ENCODE measurements at places on chromosomes 13 and 19.

GRCh38 chr13:22090106-22090505 is 419.2 kb downstream of the FGF9 start:
- DNase-seq: no peak

DNA sequence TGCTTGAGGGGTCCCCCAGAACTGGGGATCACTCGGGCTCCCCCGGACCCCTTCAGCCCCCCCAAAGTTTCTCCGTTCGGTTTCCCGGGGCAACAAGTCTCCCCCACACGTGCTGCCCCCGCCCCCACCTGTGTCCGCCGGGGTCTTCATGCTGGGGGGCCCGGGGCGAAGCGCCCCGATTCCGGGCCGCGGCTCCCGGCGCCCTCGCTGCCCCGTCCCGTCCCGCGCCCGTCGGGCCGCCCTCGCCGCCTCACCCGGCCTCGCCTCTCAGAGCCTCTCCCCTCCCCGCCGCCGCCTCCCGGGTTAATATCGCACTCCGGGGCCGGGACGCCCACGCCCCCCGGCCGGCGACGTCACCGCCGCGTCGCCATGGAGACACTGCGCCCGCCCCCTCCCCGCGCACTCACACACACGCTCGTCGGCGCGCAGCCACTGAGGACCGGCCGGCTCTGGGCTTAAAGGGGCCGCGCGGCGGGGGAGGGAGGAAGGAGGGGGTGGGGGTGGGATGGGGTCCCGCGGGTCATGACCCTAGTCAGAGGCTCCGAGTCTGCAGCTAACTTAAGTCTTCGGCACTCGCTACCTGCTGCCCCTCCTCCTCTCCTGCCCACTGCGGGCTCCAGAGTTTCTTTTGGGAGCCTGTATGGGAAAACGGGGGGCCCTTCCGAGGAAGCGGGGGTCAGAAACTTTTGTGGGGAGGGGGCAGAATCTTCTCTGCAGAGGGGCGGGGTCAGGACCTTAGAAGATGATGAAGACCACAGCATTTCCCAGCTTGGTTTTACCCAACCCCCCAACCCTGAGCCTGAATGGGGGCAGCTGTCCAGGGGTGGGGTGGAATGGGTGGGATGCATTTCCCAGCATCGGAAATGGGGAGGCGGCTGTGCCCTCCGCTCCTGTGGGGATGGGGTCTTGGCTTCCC is at the start of gene ERF:
Gene ERF (minus strand): TSS at position 279 of the 916 bp plus-strand sequence. CDS start 129 bp downstream, at position 150.
- peak; percentile 86 for DNase-seq

GRCh38 chr19:37563518-37563917 is 31.1 kb downstream of the ZNF571 start:
- no peak for DNase-seq

DNA sequence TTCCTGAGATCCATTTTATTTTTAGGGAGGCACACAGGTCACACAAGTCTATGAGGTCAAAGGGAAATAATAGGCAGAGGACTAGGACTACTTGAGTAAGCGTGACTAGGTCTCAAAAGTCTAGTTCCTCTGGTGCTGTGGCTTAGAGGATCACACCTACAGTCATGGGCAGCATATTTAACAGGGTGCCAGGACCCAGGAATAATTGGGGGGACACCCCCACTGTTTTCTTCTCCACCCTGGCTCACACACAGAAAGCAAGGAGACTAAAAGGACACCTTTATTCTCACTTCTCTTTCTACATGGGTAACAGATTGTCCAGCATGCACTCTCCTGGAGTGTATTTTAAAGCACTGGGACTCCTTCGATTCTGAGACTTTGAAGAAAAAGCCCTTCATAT is 26.2 kb downstream of the OXGR1 start:
- DNase-seq: no peak

DNA sequence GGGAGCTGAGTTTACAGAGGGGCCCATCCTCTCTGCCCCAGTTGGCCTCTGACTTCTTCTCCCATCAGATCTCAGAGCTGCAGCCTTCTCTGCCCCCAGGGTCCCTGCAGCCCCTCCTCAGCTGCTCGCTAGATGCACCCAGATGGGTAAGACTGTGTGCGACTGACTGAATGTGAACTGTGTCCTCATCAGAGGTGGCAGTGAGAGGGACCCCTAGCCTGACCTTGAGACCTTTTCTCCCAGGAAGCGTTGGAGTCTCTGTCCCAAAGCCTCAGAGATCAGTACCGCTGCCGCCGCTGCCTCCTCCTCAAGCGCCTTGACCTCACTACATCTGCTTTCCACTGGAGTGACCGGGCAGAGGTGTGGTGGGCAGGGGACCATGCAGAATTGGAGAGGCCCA is 2.4 kb downstream of the FAM98C start:
- DNase-seq: no peak

GRCh38 chr13:113926951-113927660 is 46.8 kb downstream of the C13orf46 start:
- DNase-seq: no peak

- no peak for DNase-seq
Measured at GRCh38 chr19:5354403-5354802, 13.8 kb upstream of the PTPRS start.

GRCh38 chr19:12748489-12748888 is 3.1 kb upstream of the BEST2 start:
- DNase-seq: no peak

All from amygdala (tissue), 56 donors.